ENCODE measurements at places on chromosomes 7 and 10. TPM values are rescaled to one million over a fixed set of nuclear protein-coding genes. Genes with fewer than 3 reads are reported as not detected.

DNA sequence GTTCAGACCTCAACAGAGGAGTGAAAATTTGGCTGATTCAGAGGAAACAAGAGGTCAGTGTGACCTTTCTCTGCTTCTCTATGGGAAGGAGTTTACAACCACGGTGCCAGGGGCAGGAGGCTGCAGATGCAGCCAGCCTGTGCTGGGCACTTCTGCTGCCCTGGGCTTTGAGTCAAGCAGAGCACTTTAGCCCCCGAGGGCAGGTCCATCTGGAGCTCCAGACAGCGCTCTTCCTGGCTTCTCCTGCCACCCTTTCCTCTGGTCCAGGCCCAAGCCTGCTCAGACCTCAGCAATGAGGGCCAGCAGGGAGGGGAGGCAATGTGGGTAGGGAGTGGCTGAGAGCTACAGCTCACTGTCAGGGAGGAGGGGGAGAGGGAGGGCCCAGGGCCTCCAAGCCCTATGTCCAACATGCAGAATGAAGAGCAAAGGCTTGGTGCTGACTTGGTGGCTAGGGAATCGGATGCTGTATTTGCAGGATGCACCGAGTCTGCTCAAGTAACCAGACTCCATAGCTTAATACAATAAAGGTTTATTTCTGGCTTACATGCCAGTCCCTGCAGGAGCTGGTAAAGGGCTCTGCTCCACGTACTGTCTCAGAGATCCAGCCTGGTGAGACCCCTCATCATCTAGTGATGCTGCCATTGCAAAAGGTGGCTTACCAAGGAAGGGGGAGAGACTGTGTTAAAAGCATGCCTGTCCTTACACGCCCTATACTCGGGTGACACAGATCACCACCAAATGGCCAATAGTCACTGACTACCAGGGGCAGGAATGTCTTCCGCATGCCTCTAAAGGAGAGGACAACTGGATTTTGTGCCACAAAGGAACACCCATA lies 481.6 kb downstream of the RPS24 start:
- DNase-seq = no peak

- no peak for DNase-seq
Observed at GRCh38 chr10:10845185-10845584, 172.5 kb upstream of the CELF2 start.

CCL24 gene
- not detected for total RNA-seq

LAMTOR4 gene
- total RNA-seq = 68.6 TPM

DNA sequence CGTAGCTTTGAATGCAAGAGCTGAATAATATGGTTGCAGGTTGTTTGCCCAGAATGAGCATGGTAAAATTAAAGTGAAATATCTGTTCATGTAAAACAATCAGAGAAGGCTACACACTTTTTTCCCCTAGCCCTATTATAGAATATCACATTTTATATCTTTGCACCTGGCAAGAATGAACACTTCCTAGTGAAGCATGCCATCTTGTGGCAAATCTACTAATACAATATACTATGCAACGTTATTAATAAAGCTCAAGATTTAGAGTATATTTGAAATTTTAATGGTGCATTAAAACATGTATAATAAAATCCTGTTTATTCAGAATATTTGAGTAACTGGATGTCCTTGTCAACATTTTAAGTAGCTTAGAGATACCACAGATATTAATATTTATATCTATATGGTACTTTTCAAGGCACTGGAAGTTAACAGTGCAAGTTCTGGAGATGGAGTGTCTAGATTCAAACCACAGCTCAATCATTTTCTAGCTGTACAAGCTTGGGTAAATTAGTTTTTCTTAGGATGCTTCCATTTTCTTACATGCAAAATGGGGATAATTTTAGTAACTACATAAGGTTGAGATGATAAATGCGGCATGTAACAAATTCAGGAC lies 643.1 kb upstream of the SEMA3D start:
- DNase-seq = no peak

DNA sequence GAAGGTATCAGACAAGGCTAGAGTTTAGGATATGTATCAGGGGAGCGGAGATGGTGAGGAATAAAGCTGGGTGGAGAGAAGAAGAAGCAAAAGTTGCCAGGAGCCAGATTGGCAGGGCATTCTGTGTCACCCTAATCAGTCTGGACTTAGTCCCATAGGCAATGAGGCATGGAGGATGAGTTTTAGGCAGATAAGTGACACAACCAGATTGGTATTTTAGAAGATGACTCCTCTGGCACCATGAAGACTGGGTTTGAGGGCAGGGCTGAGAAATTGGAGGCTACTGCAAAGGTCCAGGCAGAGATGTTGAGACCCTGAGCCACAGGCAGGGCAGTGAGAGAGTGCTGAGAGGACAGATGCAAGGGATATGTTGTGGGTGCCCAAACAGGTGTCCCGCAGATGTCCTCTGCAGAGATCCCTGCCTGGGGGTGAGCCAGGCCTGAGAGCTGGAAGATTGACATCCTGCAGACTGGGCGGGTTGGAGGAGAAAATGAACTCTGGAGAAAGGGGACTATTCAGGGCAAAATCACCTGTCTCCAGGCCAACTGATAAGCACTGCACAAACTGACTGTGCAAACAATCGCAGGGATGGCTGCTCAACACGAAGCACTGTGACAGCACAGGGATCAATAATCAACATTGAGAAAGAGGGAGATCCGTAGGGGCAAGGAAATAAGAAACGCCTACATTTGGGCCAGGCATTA lies 11.9 kb upstream of the HABP2 start:
- no peak for DNase-seq

FBXL13 gene
- total RNA-seq = 3.4 TPM

HOXA2 gene
- 1.1 TPM for total RNA-seq

- DNase-seq = peak; percentile 9
Observed at GRCh38 chr10:107011105-107011504, 153.4 kb downstream of the SORCS1 start.

ASAH2B gene
- 5.7 TPM for total RNA-seq

UBTD1 gene
- total RNA-seq = 78.0 TPM

ACTL6B gene
- total RNA-seq = not detected

SPDYE3 gene
- total RNA-seq = not detected

DNA sequence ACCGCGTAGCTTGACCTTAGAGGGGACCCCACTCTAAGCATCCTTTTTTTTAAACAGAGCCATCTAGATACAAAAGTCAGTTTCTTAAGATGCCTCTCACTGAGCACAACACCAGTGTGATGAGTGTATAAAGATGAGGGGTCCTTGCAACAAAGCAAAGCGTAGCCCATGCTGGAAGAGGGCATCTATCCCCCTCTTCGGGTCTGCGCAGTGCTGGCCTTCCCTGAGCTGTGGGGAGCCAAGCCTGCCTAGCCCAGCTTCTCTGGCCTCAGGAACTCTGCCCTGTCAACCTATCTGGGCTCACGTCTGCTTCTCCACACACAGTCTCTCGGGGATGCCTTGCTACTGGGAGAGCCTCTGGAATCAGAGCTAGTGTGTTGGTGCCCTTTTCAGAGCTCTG lies 114.0 kb downstream of the NT5C2 start:
- DNase-seq = no peak

GRCh38 chr10:31087851-31088250 lies 56.2 kb upstream of the ZNF438 start:
- DNase-seq = no peak

SPDYE18 gene
- total RNA-seq = not detected

DNA sequence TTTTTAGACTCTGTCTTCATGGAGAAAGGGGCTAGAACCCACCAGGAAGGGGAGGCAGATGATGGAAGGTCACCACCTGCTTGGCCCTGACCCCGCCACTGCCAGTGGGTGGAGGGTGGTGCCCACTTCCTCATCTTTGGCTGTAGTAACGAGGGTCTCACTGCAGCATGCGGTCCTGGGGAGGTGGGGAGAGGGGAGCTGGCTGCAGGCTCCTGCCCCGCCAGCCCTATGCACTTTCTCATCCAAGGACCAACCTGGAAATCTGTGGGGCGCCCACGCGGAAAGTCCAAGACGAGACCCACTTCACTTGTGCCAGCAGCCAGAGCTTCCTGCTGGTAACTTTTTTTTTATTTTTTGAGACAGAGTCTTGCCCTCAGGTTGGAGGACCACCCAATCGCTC lies 101.0 kb downstream of the CUX1 start:
- no peak for DNase-seq

DNA sequence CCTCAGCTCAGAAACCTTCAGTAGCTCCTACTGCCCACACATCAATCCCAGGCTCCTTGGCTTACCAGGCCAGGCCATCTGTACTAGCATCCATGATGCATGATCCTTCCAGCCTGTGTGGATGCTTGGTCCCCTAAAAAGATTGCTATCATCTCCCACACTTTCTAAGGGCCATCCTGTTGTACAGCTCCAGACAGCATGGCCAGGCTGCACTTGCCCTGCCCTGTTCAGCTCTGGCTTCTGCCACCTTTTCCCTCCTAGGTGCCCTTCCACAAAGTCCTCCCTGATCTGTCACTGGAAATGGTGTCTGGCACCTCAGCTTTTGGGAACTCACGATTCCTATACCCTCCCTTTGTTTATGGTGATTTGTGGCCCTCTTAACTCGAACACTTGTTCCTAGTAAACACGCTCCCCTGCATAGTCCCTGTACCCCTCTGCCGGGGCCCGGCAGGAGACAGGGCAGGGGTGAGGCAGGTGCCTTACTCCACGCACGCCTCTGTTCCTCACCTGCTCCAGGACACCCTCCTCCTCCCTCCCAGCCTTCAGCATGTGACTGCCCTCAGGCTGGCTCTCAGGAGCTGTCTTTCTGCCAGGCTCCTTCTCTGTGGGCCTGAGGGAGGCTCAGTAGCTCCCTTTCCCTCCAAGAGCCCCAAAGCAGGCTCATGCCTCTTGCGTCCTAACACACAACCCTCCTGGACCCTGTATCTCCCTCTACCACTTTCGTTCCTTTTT lies 71.8 kb downstream of the CDH23 start:
- no peak for DNase-seq

PDE6C gene
- not detected for total RNA-seq

NDUFA5 gene
- 45.8 TPM for total RNA-seq

DNA sequence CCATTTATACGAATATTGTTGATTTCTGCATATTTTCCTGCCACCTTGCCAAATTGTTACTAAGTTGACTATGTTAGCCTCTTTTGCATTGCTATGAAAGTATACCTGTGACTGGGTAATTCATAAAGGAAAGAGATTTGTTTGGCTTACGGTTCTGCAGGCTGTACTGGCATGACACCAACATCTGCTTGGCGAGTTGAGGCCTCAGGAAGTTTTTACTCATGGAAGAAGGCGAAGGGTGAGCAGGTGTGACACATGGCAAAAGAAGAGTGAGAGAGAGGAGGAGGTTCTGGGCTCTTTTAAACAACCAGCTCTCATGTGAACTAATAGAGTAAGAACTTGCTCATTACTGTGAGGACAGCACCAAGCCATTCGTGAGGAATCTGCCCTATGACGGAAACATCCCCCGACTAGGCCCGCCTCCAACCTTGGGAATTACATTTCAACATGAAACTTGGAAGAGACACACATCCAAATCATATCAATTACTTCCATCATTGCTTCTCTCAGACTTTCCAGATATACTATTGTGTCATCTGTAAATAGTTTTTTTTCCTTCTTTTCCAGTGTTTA lies 8.4 kb downstream of the RALA start:
- no peak for DNase-seq

DNA sequence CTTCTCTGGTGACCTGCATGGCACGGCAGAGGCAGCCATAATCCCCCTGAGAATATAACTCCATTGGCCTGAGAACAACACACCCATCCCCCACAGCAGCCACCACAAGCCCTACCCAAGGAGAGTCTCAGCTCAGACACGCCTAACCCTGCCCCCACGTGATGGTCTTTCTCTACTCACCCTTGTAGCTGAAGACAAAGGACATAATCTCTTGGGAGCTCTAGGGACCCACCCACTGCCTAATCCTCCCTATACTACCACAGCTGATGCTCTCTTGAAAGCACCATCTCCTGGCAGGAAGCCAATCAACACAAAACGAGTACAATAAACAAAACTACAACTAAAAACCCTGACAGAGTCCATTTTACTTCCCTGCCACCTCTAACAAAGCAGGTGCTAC lies 30.7 kb upstream of the HPSE2 start:
- no peak for DNase-seq

DNA sequence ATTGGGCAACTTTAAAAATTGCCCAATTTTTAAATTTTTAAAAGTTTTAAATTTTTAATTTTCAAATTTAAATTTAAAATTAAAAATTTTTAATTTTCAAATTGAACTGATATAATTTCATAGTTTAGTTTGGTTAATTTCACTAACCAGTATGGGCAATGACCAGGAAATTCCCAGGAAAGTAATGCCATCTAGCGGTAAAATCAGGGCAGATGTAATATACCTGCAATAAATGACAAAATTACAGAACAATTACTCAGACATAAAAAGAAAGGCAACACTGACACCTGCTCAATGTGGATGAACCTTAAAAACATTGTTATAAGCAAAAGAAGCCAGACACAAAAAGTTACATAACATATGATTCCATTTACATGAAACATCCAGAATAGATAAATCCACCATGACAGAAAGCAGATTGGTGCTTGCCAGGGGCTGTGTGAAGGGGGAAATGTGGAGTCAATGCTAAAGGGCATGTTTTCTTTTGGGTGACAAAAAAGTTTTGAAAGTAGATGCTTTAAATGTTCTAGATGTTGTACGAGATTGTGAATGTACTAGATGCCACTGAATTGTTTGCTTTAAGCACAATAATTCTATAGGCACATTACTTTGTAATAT lies 28.6 kb upstream of the SLC16A12 start:
- peak; percentile 18 for DNase-seq

ACHE gene
- 3.0 TPM for total RNA-seq

DNA sequence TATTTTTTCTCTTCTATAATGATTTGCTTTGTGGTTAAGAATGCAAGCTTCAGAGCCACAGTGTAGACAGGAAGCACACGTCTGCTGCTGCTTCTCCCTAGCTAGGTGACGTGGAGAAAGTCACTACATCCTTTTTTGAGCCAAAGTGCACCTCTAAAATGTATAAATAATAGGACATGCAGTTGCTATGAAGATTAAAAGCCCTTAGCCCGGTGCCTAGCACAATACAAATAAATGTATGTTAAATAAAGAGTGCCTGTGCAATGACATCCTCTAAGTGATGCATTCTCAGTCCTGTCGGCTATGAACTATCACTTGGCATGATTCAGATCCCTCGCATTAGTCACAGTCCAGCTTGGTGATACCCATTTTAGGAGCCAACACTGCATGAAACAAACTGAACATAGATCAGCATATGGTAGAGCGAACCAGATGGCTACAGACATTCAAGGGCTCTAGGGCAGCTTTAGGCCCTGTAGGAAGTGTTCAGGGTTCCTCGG lies 4.8 kb upstream of the TRDMT1 start:
- no peak for DNase-seq

TEX36 gene
- not detected for total RNA-seq

DNA sequence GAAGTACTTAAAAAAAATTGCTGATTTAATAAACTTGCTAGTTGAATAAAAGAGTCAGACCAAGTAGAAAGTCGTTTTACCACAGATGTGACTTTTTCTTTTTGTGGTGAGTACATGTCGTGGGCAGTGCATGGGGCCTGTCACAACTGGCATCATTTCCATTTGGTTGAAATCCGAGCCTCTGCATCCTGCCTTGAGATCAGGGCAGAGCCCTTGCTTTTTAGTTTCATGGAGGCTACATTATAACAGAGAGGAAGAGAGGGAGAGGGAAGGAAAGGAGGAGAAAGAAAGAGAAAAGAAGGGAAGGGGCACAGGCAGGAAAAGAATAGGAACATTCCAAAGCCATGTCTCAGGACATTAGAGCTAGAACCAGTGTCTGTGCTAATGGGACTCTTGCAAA lies 20.4 kb upstream of the INSYN2A start:
- DNase-seq = no peak

- DNase-seq = no peak
Observed at GRCh38 chr10:24465124-24465874, 256.4 kb downstream of the KIAA1217 start.

- DNase-seq = no peak
Observed at GRCh38 chr7:116432527-116432916, 67.0 kb upstream of the CAV2 start.
